ENCODE measurements at places on chromosomes 6 and 20. TPM values are rescaled to one million over a fixed set of nuclear protein-coding genes. Genes with fewer than 3 reads are reported as not detected.

- DNase-seq: peak; percentile 60
These were observed 39.1 kb downstream of the TMX4 start for GRCh38 chr20:7980332-7981046.

- no peak for DNase-seq
These were observed 33.6 kb upstream of the CST7 start for GRCh38 chr20:24915440-24915839.

DNA sequence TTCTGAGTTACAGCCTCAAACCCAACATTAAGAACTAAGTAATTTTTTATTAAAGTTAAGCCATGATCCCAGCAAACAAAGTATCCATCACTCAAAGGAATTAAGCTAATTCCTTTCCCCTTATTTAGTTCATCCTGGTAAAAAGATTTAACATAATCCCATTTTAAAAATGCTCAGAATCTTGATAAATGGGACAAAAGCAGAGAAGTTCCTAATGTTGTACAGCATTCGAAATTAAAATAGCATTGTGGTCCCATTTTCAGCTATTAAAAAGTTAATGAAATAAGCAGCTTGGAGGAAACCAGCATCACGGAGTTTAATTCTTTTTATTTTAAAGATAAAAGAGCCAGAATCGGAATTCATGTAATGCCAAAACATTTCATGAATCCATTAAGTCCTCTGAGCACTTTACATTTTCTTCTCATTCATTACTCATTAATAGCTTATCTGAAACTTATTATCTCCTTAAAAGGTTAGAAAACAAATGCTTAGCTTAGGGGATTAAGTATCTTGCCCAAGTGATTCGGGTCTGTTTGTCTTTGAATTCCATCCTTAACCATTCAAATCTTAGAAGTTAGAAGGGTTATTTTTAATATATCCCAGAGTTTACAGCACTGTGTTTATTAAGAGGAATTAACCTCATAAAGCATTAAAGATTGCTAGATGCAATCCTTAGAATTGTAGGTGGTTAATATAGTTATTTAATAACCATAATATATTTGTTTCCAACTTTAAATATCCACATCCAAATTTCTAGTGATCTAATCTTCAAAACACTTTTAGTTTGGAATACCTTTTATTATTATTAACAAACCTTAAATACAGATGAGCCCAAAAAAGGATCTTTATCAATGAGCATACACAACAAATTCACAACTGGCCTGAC, 11.2 kb downstream of the RBM39 start:
- peak; percentile 49 for DNase-seq

DNA sequence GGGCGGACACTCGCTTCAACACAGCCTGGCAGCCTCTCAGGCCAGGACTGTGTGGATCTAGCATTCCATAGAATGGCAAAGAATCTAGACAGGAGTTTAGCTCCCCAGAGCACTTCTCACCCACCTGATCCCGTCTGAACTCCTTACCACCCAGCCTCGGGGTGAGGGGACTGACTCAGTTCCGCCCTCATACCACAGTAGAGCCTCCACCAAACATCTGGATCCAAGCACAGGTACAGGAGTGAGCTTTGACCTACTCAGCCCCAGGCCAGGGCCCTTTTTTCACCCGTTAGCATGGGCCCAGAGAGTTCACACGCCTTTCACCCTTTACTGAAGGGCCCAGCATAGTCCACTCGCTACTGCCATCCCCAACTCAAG, 715 bp downstream of the PSMF1 start:
- no peak for DNase-seq

DNA sequence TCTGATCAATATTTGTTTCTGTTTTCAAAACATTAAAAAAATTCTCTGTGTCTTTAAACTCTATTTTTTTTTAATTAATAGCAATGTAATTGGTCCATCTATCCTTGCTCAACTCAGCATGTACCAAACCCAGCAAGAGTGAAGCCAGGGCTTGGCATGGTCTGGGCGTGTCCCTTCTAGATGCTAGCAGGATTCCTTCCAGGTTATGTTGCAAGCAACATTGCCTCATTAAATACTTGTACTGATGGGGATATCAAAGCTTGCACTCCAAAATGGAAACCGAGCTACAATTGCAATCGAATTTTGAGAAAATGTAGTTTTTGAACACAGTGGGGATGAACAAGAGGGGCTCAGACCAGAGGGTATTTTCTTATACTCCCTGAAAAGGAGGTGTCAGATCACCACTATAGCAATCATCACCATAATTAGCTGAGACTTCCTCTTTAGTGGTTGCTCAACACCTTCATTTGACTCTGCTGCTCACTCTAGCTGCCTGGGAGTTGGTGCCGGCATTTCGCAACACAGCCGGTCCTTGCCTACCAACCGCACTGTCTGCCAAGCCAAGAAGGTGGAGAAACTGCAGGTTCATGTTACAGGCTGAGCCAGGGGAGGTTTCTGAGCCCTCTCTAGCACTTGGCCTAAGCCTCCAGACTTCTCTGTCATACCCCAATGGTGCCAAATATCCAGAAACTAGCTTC, 67.8 kb upstream of the RALGAPA2 start:
- DNase-seq: peak; percentile 78

GNMT gene
- total RNA-seq: 0.20 TPM

TMEM217 gene
- 13.0 TPM for total RNA-seq

GPLD1 gene
- 0.45 TPM for total RNA-seq

KHDC1L gene
- not detected for total RNA-seq

All from renal cortical epithelial cell (primary cell).